SK-N-SH treated with all-trans-retinoic acid at 6 μM for 48 hours (cell line): ENCODE measurements at places on chromosomes 6 and 20.

- ATAC-seq, result peak; percentile 7; the same call in 1 of the 3 replicates
Observed at GRCh38 chr20:49387581-49387939, 94.9 kb downstream of the KCNB1 start.

DNA sequence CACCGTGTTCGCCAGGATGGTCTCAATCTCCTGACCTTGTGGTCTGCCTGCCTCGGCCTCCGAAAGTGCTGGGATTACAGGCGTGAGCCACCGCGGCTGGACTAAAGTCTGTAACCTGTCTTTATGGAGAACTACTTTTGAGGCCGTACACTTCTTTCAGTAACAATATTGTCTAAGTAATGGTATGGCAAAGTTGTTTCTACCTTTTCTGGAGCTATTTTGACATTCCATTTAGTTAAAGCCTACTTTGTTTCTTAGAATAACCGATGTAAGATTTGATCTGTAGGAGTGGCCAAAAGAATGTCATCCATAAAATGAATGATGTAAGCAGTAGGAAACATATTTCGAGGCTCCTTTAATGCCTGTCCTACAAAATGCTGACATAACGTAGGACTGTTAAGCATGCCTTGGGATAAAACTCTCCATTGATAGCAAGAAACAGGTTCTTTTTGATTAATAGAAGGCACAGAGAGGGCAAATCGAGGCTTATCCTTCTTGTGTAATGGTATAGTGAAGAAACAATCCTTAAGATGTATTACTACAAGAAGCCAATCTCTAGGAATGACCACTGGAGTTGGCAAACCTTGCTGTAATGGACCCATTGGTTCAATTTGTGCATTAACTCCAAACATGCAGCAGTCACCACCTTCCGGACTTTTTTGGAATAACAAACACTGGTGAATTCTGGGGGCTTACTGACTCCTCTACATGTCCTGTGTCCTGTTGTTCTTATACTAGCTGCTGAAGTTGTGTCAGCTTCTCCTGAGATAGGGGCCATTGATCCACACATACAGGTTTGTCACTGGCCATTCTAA, 35.9 kb downstream of the HLA-DRA start:
- ATAC-seq, result no peak

GRCh38 chr6:3359101-3359752, 97.6 kb downstream of the SLC22A23 start:
- no peak for ATAC-seq

GRCh38 chr6:168217880-168218537, 101.6 kb downstream of the DACT2 start:
- ATAC-seq, result no peak

- ATAC-seq, result no peak
Observed at GRCh38 chr6:150208611-150209352, 65.9 kb downstream of the PPP1R14C start.

- no peak for ATAC-seq
Observed at GRCh38 chr6:107691062-107691751, 132.9 kb downstream of the SCML4 start.

- no peak for ATAC-seq
Observed at GRCh38 chr6:168305096-168305749, 14.4 kb downstream of the DACT2 start.

DNA sequence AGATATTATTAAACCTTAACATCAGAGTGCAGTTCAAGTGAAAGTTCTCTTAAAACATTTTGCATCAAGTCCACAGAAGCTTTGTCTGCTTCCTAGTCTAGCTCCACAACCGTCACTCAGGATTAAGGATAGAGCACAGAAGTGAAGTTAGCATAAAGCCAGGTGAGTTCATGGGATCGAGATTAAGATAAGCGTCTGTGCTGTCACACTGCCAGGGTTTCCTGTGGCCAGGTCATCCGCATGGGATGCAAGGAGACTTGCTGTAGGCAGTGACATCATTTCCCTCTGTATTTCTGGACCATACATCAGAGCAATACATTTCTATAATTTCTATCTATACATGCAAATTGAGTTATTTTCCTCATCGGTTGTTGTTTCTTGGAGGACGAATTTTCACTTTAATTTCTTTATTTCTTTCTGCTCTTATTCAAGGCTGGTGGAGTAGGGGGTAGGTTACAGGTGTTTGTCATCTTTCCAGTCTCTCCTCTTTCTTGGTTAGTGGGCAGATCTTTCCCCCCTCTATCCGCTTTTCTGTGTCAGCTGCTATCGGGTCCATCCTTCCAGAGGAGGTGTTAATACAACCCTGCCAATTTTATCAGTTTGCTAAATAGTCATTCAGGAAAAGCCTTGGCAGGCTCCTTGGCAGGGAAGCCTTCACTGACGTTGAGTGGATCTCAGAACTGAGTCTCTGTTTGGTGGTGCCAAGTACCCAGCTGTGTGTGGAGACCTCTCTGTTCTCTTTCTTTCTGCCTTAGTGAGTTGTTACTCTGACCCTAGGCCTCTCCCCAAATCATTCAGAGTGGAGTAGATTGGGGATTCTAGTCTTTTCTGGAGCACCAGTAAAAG, 307.6 kb upstream of the MAP3K7 start:
- no peak for ATAC-seq

GRCh38 chr20:57458400-57459160, 66.4 kb downstream of the CTCFL start:
- ATAC-seq, result no peak

DNA sequence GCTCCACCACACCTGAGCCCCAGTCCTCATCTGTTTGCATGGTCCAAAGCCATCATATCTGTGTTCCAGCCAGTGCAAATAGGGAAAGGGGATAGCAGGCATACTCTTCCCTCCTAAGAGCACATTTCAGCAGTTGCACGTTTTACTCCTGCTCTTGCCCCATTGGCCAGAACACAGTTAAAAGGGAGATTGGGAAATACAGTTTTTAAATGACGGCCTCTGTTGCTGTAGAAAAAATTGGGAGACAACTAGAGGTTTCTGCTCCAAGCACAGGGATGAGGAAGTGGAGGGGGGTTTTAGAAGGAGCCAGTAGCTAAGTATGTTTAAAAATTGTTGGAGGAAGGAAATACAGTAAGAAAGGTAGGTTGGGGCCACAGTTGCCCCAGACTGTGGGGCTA, 14.6 kb upstream of the STK35 start:
- no peak for ATAC-seq

DNA sequence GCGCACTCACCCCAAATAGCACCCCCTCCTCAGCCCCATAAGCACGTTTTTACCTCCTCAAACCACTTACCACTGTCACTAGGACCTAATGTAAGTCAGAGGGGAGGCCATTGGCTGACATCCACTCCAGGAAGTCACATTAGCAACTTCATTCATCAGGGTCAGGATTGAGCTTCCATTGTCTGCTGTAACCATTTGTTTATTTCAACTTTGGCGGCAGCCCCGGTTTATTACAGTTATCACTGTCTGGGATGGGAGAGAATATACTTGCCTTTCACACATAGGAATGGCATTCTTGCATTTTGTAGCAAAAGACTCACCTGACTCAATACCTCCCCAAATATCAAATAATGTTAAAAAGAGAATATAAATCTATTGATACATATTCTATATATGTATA, 38.3 kb downstream of the MAFB start:
- ATAC-seq, result no peak

- ATAC-seq, result no peak
Observed at GRCh38 chr20:62350098-62350628, 16.9 kb downstream of the LAMA5 start.

DNA sequence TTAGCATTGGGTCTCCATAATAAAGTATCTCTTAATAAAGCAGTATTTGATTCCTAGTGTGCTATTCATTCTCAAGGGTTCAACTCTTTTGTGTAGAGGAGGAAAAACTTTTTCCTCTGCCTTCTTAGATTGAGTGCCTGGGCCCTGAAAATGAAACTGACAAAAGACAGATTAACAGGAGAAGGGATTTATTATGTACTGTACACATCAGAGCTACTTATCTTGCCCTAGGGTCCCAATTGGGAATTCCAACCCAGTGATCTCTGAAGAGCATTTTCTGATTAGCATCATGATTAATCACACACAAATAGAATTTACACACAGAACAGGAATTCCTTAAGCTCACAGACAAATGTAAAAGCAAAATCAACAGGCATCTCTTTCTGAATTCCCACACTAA, 128.9 kb downstream of the CD164 start:
- no peak for ATAC-seq

DNA sequence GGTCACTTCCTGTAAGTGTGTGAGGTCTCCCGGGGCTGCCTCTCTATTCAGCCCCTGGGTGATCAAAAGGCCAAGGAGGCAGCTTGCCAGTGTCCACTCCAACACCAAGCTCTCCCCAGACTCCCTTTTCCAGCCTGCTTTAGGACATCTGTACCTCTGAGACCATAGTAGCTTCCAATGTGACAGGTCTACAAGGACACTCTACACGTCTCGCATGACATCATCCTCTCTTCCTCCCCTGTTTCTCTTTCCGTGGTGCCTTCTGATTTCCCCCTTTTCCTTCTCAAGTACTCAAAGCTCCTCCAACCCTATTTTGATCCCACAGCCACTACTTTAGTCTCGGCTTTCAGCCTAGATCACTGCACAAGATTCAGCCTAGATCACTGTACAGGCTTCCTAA, 26.4 kb downstream of the HLA-F start:
- no peak for ATAC-seq

DNA sequence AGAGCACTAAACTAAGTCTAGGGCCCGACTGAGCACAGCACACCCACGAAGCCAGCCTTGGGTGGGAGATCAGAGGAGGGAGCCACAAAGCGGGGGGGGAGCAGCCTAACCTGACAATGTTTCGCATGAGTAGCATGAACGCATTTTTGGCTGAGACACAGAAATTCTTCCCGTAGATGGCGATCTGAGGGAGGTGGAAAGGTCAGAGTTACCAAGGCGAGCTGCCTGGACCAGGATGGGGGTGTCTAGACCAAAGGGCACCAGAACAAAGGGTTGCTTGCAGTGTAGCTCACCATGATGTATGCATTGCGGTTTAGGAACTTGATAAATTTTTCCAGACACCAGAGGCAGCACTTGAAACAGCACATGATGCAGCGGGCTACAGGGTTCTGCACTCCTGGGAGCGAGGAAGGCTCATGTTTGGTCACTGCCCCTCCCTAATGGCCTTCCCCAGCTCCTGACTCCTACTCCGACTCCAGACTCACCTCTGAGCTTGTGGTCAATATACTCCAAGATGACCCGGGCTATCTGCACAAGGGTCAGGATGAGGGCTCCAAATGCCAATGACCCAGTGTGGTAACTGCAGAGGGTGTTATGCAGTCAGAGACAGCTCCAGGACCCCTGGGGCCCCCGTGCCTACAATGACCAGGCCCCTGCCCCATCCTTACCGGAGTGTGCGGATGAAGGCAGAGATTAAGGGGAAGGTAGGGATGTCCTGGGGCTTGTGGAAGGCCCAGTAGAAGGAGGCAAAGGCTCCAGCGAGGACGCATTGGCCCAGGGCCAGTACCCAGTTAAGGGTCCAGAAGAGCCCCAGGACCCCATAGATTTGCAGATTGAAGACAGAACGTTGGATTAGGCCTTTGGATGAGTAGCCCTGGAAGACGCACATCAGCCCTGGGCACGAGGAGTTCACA, 2.8 kb upstream of the NEU1 start:
- no peak for ATAC-seq

- no peak for ATAC-seq
Observed at GRCh38 chr6:137236581-137237355, 17.6 kb upstream of the IFNGR1 start.

DNA sequence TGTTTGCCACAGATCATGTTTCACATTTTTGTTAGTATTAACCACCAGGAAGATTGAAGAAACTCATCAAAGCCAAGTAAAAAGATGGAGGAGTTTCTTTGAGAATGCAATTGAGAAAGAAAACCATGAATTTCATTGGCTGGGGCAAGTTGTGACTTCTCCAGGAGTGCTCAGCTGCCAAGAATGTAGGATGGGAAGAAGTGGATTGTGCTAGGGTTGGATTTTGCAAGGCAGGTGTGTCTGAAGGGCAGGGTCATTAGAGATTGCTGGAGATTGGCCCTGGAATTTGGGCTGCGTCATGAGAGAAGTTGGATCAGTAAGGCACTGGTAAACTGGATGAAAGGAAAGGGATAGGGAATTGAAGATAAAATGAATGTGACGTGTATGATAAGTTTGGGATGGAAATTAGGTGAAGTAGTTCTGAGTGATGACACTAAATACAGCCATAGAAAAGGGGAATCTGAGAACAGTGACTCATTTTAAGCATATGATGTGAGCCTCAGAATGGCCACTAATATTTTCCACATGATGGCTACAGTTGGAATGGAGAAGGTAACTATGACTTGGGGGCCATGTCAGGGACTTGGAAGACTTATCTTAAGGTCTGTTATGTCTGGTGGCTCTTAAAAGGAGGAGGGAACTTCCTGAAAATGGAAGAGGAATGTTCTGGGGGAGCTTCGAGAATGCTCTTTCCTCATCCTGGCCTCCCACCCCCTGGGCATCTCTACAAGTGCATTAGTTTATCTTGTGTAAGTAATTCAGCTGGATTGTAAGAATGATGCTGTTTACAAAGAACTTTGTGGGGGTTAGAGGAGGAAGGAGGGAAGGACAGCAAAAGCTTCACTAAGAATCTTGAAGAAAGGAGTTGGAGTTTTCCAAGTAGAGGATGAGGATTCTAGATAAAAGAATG, 27.8 kb upstream of the ERVFRD-1 start:
- ATAC-seq, result peak; percentile 55

DNA sequence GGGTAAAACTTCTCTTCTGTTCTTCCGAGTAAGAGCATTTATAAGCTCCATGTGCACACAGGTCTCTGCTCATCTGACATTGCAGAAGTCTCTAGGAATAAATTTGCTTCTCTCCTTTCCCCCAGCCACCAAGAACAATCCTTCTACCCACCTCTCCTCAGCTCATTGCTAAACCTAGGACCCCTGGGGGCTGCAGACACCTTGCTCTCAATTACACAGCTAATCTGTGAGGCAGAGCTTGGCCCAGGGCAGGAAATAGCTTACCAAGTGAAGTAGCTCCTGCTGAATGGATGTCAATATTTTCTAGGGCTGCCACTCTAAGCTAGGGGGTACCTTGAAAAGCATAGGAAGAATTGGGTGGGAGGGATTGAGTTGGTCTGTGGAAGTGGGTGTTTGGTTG, 44.0 kb downstream of the EIF2S2 start:
- ATAC-seq, result no peak

DNA sequence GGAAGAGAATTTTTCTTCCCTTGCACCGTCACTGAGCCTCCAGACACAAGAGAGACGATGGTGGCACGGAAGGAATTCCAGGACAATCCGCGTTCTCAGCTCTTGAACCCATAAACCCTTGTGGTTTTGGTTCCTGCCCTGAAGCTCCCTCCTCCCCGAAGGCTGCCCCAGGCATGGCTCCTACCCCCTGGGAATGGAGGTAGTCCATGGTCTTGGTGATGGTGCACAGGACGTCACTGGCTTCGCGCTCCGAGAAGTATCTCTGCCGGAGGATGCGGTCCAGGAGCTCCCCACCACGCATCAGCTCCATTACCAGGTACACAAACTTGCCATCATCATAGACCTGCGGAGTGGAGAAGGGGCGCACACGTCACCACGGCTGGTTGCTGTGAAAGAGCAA, 47.5 kb upstream of the MPC1 start:
- ATAC-seq, result no peak
